ENCODE measurements at places on chromosomes 16 and 17.
A peak's percentile ranks its signal among the peaks of the same experiment; 100 is the strongest.

DNA sequence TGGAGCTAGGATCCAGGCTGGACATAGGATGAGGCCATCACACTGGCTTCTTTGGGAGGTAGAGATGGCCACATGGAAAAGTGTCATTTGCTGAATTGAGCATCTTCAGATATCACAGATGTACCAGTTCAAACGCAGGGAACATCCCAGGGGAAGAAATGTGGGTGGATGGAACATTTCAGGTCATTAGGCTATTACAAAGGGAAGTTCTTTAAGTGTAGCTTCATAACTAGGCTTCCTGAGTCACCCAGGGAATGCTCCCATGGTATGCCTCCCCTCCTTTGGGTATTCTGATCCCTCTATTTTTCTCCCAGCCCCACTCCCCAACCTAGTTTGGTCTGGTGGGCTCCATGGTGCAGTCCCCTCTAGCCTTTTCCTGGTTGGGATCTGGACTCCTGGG lies 69.8 kb upstream of the IRX3 start:
- no peak for DNase-seq

DNA sequence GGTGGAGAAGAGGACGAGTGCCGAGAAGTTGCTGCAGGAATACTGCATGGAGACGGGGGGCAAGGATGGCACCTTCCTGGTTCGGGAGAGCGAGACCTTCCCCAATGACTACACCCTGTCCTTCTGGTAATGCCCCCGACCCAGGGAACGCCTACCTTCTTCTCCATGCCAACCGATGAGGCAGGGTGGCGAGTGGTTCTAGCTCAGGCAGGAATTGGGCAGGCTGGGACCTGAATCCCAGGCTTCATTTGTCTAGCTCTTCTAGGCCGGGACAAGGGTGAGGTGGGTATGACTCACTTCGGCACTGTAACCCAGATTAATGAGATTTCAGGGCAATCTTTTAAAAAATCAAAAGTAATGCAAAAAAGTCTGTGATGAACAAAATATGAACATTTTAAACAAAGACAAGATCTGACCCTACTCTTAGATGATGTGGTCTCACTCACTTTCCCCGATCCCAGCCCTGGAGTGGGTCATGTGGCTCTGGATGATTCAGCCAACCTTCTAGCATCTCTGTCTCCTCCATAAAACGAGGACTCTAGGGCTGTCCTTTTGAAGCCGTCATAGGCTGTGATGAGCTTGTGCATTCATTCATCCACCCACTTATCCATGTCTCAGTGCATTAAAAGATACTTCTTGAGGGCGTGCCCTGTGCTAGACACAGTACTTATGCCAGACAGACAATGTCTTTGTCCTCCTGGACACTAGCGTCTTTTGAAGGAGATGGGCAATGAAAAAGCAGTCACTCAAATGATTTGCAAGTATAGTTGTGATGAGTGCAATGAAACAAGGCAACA lies 102.6 kb downstream of the SDR42E1 start:
- DNase-seq, result no peak

DNA sequence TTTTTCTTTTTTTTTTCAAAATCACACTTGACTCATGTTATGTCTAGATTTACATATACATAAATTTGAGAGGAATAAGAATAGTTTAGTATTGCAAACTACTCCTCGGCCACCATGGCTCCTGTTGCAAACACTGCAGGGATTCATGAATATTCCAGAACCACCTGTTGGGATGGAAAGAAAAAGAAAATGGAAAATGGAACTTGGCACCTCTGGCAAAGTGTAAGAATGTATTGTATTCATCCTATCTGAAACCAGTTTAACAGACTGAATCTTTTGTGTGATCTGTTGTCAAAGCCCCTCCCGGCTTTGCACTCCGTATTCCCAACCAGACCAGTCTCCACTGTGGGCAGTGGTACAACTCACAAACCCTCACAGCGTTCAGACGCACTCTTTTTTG lies 124.4 kb downstream of the SPECC1 start:
- DNase-seq, result no peak

GRCh38 chr16:88058817-88059216 lies 107.6 kb downstream of the BANP start:
- peak; percentile 1 for DNase-seq

GRCh38 chr16:89422905-89423630 lies 67.3 kb downstream of the ANKRD11 start:
- no peak for DNase-seq

GRCh38 chr16:19213885-19214284 lies 45.8 kb downstream of the SYT17 start:
- DNase-seq, result no peak

- no peak for DNase-seq
Measured at GRCh38 chr17:48644159-48644558, 18.0 kb upstream of the HOXB9 start.

DNA sequence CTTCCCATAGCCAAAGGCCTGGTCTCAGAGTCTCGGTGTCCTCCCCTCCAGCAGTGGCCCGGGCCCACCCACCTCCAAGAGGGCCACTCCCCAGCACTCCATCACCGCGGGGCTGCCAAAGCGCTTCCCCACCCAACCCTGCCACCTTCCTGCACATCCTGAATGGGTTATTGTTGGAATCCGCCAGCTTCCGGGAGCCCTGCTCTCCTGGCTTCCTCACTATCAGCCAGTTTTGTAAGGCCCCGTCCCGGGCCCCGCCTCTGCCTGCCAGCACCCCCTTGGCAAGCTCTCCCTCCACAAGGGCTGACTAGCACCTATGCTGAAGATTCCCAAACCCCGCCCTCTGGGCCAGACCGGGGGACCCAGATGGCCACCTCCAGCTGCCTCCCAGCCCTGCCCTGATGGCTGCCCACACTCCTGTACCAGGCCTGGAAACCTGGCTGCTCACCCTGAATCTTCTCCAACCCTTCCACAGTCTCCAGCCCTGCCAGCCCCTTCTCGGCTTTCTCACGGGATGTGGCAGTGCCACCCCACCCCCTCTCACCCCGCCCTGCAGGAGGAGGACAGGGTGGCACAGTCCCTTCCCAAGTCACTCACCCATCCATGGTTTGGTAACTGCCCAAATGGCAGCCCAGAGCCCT lies 14.4 kb downstream of the MYBBP1A start:
- DNase-seq, result no peak

- no peak for DNase-seq
Measured at GRCh38 chr16:46822270-46822669, 8.7 kb downstream of the C16orf87 start.

DNA sequence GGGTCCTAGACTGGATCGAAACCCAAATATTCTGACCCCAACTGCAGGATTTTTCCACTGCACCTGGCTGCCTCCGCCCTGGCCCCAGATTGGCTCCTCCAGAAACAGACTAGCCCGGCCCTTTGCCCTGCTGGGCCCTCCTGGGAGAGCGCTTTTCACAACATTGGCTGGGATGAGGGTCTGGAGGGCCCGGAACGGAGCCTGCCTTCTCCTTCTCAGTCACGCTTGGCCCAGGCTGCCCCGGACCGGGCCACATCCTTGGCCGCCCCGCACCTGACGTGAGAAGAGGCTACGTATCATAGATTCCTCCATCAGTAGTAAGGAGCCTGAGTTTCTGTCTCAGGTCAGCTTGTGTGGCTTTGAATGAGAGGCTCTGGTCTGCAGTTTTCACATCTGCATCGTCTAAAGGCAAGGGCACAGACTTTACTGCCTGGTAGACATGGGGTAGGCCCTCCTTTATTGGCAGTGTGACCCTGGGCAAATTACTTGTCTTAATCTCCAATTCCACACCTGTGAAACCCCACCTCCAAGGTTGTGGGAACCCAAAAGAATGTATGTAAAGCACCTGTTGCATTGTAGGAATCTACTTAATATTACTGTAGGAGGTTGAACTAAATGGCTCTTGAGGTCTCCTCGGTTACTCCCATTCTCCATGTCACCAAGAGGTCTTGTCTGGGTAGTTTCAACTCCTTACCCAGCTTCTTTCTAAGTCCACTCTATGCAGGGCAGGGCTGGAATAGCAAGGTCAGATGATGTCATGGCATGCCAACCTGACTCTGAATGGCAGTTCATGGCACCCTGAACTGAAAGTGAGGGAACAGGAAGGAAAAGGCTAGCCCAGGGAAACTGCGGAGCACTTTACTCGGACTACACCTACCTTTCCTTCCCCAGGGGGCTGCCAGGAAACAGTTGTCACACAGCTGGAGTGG lies 661 bp downstream of the LRRC3C start:
- DNase-seq, result peak; percentile 75

- DNase-seq, result no peak
Measured at GRCh38 chr17:50976951-50977472, 110.9 kb upstream of the TOB1 start.

GRCh38 chr16:89910717-89911354 lies 7.8 kb upstream of the MC1R start:
- DNase-seq, result no peak

- DNase-seq, result peak; percentile 51
Measured at GRCh38 chr17:8711291-8711690, 33.3 kb downstream of the CCDC42 start.

- DNase-seq, result no peak
Measured at GRCh38 chr17:3973495-3974137, 9.4 kb upstream of the ATP2A3 start.

GRCh38 chr17:74008196-74008595 lies 195.3 kb upstream of the RPL38 start:
- peak; percentile 59 for DNase-seq

DNA sequence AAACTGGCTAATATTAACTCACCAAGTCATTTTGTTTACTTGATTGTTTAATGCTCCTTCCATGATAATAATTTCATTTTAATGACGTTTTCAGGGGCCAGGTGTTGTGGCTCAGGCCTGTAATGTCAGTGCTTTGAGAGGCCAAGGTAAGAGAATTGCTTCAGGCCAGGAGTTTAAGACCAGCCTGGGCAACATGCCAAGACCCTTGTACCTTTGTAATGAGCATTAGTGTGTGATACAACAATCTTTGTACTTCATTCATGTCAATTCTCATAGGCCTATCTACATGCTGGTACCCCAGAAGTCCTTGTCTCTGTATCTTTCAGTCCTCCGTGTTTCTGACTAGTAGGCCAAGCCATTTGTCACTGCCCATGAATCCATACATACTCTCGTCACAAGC lies 296.9 kb downstream of the ZFHX3 start:
- DNase-seq, result no peak

- no peak for DNase-seq
Measured at GRCh38 chr16:4544473-4544872, 5.9 kb upstream of the CDIP1 start.

DNA sequence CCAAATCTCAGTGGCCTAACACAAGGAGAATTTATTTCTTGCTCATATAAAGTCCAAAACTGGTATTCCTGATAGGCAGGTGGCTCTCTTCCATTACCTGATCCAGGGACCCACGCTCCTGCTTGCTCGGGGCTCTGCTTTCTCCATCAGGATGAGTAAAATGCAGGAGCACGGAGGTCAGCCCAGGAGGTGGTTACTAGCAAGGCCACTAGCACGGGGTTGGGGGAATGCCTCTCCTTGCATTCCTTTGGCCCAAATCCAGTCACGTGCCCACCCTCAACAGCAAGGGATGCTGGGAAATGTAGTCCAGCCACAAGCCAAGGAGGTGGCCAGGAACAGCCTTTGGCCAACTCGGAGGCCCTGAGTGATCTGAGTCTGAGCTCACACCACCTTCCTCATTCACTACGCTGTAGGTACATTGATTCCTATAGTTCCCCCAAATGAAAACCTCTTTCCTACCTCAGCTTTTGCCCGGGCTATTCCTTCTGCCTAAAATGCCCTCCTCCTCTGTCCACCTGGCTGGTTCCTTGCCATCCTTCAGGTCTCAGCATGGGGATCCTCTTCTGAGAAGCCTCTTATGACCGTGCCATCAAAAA lies 38.3 kb upstream of the HAPSTR1 start:
- peak; percentile 95 for DNase-seq

DNA sequence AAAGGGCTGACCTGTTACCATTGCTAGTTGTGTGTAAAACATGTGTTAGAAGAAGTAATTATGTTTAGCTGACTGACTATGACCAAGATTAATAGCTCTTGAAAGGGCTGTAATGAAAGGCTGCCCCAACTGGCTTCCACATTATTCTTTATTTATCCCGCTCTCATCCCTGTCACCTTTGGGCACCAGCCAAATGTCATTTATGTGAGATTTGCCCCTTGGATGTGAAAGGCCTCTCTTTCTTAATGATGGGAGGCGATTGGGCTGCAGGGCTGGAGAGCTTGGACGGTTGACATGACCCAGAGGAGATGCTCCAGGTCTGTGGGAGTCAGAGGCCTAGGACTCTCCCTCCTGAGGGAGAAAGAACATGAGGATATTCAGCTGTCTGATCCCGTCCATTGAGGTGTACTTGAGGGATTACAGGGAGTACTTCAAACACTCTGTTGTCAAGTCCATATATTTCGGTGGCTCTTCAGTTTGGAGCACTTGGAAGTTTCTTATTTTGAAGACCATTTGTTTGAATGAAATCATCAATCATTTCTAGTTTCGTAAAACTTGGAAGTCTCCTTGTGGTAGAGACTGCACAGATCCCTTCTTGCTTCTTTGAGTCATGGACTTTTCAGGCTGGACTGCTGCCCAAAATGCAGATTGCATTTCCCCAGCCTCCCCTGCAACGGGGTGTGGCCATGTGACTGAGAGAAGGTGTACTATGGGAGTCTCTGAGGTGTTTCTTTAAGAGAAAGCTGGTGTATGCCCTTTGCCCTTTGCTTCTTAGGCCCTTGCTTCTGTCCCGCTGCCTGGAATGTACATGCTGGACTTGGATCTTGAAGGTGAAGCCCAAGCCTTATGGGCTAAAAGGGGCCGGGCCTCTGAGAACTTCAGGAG lies 51.3 kb downstream of the FTO start:
- no peak for DNase-seq

- no peak for DNase-seq
Measured at GRCh38 chr17:82058230-82058854, 6.6 kb downstream of the GPS1 start.

DNA sequence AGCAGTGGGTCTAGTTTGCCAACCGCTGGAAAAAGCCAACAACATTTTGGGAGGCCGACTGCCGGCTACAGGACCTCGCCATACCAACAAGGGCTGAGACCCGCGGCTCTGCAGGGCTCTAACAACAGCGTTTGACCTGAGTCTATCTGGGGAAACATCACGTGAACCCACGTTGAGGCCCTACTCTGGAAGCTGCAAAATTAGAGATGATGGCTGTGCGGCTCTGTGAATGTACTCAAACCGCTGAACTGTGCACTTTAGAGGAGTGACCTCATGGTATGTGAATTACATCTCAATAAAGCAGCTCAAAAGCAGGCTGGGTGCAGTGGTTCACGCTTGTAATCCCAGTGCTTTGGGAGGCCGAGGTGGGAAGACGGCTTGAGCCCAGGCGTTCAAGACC lies 10.1 kb upstream of the CEP295NL start:
- no peak for DNase-seq

GRCh38 chr17:79083191-79083971 lies 8.8 kb downstream of the ENGASE start:
- no peak for DNase-seq

GRCh38 chr17:72295916-72296315 lies 175.1 kb downstream of the SOX9 start:
- no peak for DNase-seq

- DNase-seq, result no peak
Measured at GRCh38 chr17:3695129-3695722, 729 bp downstream of the P2RX5 start.

Measured in neural progenitor cell (in vitro differentiated cells).